ENCODE measurements at places on chromosomes 13 and 19.

- no peak for DNase-seq
These were observed 9.1 kb upstream of the PNMA8A start for GRCh38 chr19:46480415-46480814.

- DNase-seq, result no peak
These were observed 58.4 kb downstream of the ZIC5 start for GRCh38 chr13:99913167-99913566.

DNA sequence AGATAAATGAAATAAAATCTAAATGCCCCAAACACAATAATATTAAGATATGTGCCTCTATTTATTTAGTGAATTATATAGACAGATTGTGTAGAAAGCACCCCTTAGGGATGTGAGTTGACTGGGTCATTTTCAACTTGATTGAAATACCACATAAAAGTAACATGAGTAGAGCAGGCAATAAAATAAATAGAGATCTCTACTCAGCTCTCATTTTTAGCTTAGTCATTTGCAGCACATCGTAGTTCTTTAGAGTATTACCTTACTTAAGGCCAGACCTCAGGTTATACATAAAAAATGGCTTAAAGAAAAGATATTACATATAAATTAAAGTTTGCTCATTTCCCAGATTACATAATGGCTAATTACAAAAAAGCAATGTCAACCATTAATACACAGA, 1525.6 kb upstream of the PRR20A start:
- no peak for DNase-seq

- no peak for DNase-seq
These were observed 2.7 kb downstream of the MAB21L1 start for GRCh38 chr13:35473802-35474201.

- DNase-seq, result no peak
These were observed 109.5 kb downstream of the TBC1D4 start for GRCh38 chr13:75372517-75372916.

GRCh38 chr19:57786286-57786685, 16.8 kb downstream of the ZNF586 start:
- DNase-seq, result no peak

DNA sequence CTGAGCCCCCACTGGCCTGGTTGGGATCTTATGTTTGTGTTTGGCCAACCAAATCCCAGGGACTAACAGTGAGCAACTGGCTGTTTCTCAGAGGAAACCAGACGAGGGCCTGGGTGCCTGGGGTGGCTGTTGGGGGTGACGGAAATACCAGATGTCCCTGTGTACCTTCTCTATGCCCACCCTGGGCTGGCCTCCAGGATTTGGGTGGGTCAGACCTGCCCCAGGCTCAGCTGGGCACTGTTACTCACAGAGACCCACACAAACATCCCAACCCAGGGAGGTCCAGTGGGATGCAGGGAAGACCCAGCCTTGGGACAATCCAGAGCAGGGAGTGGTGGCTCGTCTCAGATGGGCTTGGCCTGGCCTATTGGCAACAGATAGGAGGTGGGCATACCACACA, 8.8 kb downstream of the ZSCAN22 start:
- no peak for DNase-seq

- DNase-seq, result peak; percentile 82
These were observed 131.8 kb downstream of the KCTD12 start for GRCh38 chr13:76754414-76754813.

DNA sequence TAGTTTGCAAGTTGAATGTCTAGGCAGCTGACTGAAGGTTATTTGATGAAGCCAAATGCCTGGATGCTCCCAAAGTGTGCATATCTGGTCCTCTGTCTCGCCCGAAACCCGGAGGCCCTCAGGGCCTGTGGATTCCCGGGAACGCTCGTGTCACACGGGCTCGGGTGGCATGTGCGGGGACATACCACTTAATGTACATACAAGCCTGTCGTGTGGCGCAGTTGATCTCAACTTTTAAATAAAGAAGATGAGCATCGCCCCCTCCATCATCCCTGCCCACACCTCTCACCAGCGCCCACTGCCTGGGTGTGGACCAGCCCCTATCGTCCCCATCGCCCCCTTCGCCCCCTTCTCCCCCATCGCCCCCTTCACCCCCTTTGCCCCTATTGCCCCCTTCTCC, 33.9 kb downstream of the ATP11A start:
- no peak for DNase-seq

DNA sequence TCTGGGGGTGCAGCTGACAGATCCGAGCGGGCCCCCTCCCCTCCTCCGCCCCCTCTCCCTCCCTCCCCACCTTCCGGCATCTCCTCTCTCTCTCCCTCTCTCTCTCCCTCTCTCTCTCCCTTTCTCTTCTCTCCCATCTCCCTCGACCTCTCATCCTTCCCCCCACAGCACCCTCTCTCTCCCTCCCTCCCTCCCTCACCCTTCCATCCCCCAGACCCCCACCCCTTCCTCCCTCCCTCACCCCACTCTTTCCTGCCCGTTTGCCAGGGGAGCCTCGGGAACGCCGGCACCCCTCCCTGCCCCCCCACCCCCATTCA, 666 bp downstream of the CELF5 start:
- no peak for DNase-seq

- DNase-seq, result no peak
These were observed 26.9 kb downstream of the CDK8 start for GRCh38 chr13:26280822-26281221.

- DNase-seq, result no peak
These were observed 202.3 kb upstream of the KLF12 start for GRCh38 chr13:74336546-74336945.

DNA sequence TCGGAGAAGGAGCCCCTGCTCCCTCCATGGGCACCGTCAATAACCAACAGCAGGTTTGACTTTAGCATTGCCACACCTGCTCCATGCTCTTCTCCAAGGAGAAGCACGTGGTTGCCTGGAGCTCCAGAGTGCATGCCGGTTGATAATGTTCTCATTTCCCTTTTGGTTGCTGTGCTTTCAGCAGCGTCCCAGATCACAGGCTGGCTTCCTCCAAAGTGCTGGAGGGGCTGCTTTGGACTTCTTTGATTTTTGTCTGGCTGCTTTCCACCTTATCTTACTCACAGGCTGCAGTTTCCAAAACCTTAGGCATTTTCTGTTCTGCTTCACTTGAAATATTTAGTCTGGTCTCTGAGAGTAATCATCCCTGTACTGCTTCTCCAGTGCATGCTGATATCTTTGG, 123.8 kb upstream of the IRS2 start:
- no peak for DNase-seq

DNA sequence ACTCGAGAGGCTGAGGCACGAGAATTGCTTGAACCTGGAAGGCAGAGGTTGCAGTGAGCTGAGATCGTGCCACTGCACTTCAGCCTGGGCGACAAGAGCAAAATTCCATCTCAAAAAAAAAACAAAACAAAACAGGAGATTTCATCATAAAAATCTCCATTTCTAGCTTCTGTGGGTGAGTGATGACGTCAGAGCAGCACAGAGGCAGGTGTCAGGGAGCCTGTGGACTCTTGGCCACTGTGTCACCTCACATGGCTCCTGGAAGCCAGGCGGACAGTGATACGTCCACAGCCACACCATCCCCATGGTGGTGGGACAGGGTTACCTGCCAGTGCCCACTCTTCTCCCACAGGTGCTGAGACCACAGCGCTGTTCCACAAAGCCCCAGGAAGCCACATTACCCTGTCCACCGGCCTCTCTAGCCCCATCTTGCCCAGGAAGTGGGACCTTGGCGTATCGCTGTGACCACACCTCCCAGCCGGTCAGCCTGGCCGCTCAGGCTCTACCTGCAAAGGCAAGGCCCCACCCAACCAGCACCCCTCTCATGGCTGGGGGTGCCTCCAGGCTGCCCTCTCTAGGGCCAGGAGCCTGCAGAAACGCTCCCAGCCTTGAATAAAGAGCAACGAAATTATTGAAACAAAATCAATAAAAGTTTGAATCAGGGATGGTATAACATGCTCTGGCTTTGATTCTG, 2.5 kb upstream of the FXYD3 start:
- no peak for DNase-seq

GRCh38 chr13:98529171-98529570, 47.7 kb downstream of the STK24 start:
- no peak for DNase-seq

GRCh38 chr19:3125900-3126524, 9.8 kb upstream of the GNA15 start:
- peak; percentile 29 for DNase-seq

GRCh38 chr19:47509973-47510372, 4.9 kb downstream of the NAPA start:
- DNase-seq, result no peak

DNA sequence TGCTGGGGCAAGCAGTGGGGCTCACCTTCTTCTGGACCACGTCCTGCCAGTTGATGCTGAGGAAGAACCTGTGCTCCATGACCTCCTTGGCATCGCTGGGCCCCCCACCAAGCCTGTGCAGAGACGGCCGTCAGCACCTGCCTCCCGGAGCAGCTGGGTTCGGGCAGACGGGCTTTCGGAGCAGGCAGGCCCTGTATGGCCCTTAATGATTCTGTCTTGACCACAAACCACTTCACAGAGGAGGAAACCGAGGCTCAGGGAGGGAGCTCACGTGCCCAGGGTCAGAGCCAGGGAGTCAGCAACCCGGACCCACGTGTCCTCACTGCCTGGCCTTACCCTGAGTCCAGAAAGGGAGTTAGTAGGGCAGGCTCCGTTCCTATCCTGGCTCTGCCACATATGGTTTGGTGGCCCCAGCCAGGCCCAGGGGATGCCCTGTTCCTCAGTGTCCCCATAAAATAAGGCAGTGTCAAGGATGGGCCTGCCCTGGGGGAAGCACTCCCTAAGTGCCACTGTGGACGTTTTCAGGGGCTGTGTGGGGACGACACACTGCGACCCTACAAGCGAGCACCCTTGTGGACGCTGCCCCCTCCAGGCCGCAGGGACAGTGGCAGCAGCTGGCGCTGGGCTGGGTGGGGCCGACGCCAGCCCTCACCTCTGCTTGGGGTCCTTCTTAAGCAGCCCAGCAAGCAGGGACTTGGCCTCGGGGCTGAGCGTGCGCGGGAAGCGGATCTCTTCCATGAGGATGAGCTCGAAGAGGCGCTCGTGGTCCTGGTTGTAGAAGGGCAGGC, 8.9 kb upstream of the CCNP start:
- DNase-seq, result no peak

DNA sequence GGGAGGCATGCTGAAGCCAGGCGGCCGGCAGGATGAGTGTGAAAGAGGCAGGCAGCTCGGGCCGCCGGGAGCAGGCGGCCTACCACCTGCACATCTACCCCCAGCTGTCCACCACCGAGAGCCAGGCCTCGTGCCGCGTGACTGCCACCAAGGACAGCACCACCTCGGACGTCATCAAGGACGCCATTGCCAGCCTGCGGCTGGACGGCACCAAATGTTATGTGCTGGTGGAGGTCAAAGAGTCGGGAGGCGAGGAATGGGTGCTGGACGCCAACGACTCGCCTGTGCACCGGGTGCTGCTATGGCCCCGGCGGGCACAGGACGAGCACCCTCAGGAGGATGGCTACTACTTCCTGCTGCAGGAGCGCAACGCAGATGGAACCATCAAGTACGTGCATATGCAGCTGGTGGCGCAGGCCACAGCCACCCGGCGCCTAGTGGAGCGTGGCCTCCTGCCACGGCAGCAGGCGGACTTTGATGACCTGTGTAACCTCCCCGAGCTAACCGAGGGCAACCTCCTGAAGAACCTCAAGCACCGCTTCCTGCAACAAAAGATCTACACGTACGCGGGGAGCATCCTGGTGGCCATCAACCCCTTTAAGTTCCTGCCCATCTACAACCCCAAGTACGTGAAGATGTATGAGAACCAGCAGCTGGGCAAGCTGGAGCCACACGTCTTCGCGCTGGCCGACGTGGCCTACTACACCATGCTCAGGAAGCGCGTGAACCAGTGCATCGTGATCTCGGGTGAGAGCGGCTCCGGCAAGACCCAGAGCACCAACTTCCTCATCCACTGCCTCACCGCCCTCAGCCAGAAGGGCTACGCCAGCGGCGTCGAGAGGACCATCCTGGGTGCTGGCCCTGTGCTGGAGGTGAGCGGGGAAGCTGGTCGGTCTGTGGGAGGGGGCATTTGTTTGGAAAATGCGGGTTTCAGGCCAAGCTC, 26.4 kb downstream of the MYO9B start:
- no peak for DNase-seq

DNA sequence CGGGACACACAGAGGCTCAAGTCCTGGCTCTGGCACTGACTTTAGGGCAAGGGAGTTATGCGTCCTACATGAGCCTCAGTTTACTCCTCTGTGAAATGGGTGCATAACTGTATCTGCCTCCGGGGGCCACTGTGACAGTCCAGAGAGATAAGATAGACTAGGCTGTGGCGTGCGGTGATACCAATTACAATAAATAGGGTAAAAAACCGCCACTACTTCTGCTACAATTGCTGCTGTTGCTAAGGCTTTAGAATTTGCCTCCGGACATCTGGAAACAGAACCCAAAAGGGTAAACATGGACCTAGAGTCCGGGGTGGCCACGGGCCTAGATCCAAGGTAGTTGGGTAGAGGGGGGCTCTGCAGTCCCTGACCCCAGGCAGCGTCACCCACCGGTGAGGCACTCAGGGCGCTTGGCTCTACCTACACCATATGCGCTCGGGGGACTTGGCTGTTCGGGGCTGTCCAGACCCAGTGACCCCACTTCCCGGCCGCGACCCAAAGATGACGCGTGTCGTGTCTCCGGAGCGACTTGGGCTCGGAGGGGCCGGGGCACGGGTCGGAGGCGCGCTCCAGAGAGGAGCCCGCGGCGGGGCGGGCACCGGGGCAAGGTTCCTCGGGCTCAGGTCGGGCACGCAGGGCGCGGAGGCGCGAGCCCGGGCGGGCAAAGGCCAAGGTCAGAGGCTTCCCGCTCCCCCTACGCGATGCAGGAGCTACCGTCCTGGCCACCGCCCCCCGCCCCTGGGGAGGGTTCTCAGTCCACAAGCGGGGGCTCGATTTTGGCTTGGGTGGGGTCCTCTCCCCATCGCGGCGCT, 1.1 kb downstream of the INSR start:
- no peak for DNase-seq

DNA sequence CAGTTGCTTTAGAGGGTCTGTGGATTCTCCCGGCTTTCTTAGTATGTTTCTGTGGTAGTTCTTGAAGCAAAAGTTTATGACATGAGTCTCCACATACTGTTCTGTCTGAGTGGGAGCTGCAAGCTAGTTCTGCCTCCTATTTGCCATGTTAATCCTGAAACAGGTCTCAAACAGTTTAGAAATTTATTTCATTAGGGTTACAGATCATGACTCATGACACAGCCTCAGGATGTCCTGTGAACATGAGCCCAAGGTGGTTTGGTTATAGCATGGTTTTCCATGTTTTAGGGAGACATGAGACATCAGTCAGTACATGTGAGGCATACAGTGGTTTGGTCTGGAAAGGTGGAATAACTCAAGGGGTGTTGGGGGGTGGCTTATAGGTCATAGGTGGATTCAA, 77.5 kb downstream of the FNDC3A start:
- DNase-seq, result no peak

Measured in kidney capillary endothelial cell (primary cell).